ENCODE measurements at places on chromosomes 7 and 10.

- no peak for DNase-seq
These were observed 84.8 kb downstream of the FOXL3 start for GRCh38 chr7:374706-375311.

DNA sequence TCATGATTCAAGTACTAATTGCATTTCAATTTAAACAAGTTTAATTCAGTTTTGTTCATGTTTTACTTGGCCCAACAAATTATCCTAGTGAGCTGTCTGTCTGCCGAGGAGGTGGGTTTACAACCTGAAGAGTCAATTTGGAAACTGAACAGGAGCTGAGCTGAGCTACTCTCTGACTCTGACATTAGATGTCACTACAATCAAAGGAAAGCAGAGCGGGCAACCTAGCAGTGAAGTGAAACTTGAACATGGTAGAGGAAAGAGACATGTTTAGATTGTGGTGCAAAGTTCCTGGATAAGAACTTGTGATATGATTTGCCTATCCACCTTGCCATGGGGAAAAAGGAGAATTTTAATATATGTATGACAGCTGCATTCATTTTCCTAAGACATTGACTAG, 9.6 kb upstream of the AGR3 start:
- DNase-seq: no peak

GRCh38 chr10:130049244-130049643, 61.4 kb downstream of the C10orf143 start:
- DNase-seq: no peak

DNA sequence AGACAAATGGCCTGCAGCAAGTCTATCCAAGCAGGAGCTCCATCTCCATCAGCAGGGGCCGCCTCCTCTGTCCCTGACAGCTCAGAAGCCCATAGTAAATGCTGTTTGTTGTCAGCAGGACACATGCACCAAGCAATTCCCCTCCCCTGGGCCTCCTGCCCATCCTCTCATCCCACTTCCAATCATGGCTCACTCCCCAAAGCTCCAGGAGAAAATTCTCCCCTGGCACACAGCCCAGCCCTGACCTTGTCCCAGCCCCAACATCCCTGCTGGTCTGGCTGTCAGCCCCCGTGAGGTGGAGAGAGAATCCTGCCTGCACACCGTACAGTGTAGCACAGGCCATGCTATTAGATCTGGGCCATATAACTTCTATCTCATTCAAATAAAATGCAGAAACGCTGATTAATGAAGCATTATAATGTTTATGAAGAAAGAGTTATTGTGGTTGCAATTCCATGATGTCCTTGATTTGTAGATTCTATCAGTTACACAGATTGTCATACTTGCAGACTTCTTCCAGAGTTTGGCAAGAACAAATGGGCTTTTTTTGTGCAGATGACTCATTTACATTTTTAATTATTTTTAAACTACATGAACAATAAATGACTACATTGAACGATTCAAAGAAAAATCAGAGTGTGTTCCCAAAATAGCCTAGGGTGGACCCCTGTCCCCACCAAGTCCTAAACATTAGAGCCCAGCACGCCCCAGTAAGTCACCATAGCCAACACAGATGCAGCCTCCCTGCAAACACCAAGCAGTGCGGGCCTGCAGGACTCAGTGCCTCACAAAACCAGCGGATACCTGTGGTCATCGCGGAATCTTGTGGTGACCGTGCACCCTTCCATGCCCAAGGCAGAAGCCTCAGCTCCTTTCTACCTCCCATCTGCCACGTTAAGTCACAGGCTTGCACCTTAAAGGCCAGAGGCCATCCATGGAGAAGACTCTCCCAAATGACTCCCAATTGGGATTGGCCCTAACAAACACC, 70.1 kb downstream of the COBL start:
- no peak for DNase-seq

GRCh38 chr7:584122-584465, 64.4 kb upstream of the PDGFA start:
- DNase-seq: peak; percentile 69

DNA sequence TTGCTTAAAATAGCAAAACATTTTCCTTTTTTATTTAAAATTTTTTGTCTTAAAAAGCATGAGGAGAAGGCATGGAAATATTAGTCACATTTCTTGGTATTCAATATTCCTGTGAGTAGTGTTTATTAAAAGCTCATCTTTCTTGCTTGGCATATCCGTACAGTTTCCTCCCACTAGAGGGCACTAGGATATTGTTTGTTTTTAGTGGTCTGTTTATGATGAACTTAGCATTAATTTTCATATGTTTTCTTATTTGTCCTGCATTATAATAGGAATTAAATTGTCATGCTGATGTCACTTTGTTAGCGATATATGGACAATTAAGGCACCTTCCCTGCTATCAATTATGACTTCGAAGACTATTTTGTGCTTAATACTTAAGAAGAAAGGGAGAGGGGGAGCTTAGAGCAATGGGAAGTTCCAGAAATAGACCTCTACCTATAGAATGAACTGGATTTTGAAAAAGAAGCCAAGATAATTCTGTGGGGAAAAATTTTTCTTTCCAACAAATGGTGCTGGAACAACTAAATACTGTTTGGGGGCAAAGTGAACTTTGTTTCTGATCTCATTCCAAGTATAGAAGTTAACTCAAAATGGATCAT, 91.0 kb upstream of the STRIP2 start:
- DNase-seq: no peak

GRCh38 chr7:112160771-112161150, 45.4 kb downstream of the DOCK4 start:
- DNase-seq: no peak
